ENCODE measurements at places on chromosomes 12 and 14.

GRCh38 chr12:115341442-115341841, 657.5 kb upstream of the TBX3 start:
- no peak for DNase-seq

GRCh38 chr12:50505675-50506530, 1.1 kb downstream of the DIP2B start:
- DNase-seq: no peak

GRCh38 chr12:70828351-70828750, 92.2 kb downstream of the PTPRR start:
- DNase-seq: no peak

DNA sequence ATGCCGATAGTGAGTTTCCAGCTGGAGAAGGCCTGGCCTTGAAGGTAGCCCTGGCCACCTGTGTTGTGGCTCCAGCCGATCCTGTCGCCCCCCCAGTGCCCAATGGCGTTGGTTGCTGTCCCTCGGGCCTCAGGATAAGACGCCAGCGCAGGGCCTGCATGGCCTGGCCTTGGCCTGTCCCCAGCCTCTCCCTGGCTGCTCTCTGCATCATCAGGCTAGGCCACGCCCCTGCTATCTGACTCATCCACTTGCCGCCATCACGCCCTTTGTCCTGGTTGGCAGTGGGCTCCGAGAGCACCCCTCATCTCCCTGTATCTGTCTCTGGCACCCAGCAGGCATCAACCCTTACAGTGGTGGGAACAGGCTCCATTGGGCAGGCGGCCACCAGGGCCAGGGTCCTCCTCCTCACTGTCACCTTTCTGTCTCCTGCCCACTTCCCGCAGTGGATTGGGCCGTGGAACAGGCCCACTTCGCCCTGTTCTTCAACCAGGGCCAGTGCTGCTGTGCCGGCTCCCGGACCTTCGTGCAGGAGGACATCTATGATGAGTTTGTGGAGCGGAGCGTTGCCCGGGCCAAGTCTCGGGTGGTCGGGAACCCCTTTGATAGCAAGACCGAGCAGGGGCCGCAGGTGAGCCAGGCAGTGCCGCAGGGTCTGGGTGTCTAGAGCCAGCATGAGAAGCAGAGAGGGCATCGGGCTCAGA, 25.6 kb downstream of the ALDH2 start:
- DNase-seq: no peak

DNA sequence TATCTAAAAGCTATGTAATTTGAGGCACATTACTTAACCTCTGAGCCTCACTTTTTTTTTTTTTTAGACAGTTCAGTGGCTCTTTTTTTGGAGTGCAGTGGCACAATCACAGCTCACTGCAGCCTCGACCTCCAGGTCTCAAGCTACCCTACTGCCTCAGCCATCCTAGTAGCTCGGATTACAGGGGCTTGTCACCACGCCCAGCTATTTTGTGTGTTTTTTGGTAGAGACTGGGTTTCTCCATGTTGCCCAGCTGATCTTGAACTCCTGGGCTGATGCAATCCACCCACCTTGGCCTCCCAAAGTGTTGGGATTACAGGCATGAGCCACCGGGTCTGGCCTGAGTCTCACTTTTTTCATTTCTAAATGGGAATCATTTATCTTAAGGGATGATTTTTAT, 192.0 kb upstream of the PDZRN4 start:
- DNase-seq: no peak
